ENCODE measurements at places on chromosomes 13 and 19.

DNA sequence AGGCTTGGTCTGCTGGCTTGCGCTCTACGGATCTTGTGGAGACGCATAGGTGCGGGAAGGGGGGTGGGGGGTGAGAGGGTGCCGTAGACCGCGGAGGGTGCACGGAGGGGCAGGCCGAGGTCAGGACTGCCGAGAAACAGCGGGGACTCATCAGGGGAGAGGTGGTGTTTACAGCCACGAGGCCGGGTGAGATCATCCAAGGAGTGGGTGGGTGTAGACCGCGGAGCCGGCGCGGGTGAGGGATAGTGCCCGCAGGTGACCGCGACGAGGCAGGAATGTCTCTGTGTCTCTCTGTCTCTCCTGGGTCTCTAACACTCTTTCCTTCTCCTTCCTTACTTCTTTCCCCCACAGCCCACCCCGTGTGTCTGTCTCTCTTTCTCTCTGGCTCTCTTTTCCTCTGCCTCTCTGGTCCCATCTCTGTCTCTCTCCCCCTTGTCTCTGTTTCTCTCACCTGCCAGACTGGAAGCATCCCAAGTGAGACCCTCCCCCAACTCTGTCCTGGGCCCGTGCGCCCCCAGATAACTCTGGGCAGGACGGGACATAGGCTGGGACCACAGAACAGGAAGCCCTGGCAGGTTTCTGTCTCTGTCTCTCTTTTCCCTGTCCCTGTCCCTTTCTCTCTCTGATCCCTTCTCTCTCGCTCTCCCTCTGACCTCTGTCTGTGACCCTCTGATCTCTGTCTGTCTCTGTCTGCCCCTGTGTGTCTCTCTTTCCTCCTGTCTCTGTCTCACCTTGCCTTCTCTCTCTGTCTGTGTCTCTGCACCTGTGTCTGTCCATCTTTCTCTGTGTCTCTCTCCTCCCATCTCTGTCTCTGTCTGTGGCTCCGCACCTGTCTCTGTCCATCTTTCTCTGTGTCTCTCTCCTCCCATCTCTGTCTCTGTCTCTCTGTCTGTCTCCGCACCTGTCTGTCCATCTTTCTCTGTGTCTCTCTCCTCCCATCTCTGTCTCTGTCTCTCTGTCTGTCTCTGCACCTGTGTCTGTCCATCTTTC, 1.8 kb upstream of the KLK4 start:
- no peak for DNase-seq

- peak; percentile 68 for DNase-seq
Measured at GRCh38 chr13:37681281-37682032, 82.9 kb upstream of the POSTN start.

- no peak for DNase-seq
Measured at GRCh38 chr19:6491802-6492592, 10.1 kb downstream of the TUBB4A start.

- DNase-seq = no peak
Measured at GRCh38 chr13:108005231-108005630, 210.1 kb downstream of the LIG4 start.

- no peak for DNase-seq
Measured at GRCh38 chr13:103431856-103432255, 365.6 kb upstream of the SLC10A2 start.

GRCh38 chr13:69579351-69579750, 528.3 kb upstream of the ATXN8OS start:
- DNase-seq = no peak

DNA sequence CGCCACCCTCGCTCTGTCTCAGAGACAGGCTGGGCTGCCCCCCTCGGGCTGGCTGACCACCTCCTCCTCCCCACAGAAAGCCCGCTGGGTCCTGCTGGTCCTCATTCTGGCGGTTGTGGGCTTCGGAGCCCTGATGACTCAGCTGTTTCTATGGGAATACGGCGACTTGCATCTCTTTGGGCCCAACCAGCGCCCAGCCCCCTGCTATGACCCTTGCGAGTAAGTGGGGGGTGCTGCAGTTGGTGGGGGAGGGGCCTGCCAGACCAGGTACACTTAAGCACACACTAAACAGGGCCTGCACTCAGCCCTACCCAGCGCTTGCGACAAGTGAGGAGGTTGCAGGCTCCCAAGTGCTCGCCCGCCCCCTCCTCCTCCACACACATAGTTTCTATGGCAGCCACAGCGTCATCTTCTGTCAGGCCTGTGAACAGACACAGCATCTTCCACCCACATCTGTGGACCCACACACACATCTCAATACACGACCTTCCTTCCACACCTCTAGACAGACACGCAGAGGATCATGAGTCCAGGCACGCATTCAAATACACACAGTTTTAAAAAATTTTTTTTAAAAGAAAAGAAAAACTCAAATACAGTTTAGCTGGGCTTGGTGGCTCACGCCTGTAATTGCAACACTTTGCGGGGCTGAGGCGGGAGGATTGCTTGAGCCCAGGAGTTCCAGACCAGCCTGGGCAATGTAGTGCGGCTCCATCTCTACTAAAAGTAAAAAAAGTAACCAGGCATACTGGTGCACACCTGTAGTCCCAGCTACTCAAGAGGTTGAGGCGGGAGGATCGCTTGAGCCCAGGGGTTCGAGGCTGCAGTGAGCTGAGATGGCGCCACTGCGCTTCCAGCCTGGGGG, 18.4 kb downstream of the PLD3 start:
- DNase-seq = no peak

All from AG10803 (cell line).